ENCODE measurements at places on chromosomes 6 and 20.

DNA sequence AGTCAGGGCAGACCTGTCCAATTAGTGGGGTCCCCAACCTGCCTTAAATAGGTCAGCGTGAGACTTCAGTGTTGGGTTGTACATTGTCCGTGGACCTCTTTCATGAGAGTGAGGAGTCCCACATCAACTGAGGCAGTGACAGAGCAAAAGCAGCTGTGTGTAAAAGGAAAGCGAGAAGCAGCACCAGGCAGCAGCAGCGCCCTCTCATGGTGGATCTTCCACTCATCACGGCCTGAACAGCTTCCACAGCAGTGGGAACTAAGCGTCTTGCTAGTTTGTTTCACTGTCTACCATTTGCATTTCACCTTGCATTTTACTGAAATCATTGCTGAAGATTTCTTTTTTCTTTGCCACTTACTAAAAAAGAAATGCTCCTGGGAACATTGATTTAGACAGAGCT is 333.8 kb downstream of the PKHD1 start:
- no peak overlapping the region for H3K27ac ChIP-seq
- DNase-seq = no peak
- H3K4me1 ChIP-seq = no peaks in the 10 kb centered on the region
- H3K27me3 ChIP-seq = no peaks in the 10 kb centered on the region
- H3K36me3 ChIP-seq = no peaks in the 10 kb centered on the region
- no peak overlapping the region for H3K4me3 ChIP-seq

GRCh38 chr6:141874930-141875602 is 257.7 kb upstream of the GJE1 start:
- no peaks in the 10 kb centered on the region for H3K27me3 ChIP-seq
- no peak overlapping the region for H3K27ac ChIP-seq
- no peak for DNase-seq
- no peaks in the 10 kb centered on the region for H3K4me1 ChIP-seq

DNA sequence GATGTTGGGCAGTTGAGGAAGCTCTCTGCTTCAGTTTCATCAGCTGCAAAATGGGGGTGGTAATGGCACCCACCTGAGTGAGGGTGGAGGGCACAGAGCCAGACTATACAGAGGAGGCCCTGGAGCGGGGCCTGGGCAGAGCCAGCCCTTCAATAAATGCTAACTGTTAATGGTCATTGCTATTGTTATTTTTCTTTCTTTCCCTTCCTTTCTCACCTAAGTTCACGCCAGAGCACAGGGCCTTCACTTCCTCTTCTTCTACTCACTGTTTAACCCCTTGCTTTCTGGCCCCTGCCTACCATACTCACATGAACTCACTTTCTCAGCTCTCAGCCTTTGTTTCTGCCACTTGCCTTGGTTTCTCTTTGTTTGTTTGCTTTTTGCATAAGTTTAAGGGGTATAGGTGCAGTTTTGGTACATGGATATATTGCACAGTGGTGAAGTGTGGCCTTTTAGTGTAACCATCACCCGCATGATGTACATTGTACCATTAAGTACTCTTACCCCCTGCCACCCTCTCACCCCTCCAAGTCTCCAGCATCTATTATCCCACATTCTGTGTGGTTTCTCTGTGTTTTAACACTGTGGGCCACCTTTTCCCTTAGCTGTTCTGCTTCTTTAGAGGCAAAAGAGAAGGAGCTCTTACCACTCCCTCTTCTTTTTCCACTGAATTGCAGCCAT is 7.5 kb upstream of the RREB1 start:
- no peak for DNase-seq
- no peaks in the 10 kb centered on the region for H3K27me3 ChIP-seq
- no peaks in the 10 kb centered on the region for H3K36me3 ChIP-seq
- H3K4me1 ChIP-seq = no peaks in the 10 kb centered on the region
- H3K4me3 ChIP-seq = no peak overlapping the region

GRCh38 chr6:119323931-119324330 is 25.6 kb downstream of the MAN1A1 start:
- H3K4me3 ChIP-seq = no peak overlapping the region
- H3K27me3 ChIP-seq = no peaks in the 10 kb centered on the region
- DNase-seq = no peak
- peaks cover 26% of the 10 kb centered on the region for H3K4me1 ChIP-seq

- DNase-seq = no peak
- H3K4me1 ChIP-seq = peaks cover 4% of the 10 kb centered on the region
- no peak overlapping the region for H3K27ac ChIP-seq
- H3K4me3 ChIP-seq = no peak overlapping the region
- H3K27me3 ChIP-seq = no peaks in the 10 kb centered on the region
These were observed 5.5 kb upstream of the NTSR1 start for GRCh38 chr20:62702895-62703852.

- H3K4me3 ChIP-seq = no peak overlapping the region
- H3K36me3 ChIP-seq = peaks cover 29% of the 10 kb centered on the region
- peaks cover 8% of the 10 kb centered on the region for H3K4me1 ChIP-seq
These were observed 65.2 kb upstream of the EDN3 start for GRCh38 chr20:59235226-59235625.

DNA sequence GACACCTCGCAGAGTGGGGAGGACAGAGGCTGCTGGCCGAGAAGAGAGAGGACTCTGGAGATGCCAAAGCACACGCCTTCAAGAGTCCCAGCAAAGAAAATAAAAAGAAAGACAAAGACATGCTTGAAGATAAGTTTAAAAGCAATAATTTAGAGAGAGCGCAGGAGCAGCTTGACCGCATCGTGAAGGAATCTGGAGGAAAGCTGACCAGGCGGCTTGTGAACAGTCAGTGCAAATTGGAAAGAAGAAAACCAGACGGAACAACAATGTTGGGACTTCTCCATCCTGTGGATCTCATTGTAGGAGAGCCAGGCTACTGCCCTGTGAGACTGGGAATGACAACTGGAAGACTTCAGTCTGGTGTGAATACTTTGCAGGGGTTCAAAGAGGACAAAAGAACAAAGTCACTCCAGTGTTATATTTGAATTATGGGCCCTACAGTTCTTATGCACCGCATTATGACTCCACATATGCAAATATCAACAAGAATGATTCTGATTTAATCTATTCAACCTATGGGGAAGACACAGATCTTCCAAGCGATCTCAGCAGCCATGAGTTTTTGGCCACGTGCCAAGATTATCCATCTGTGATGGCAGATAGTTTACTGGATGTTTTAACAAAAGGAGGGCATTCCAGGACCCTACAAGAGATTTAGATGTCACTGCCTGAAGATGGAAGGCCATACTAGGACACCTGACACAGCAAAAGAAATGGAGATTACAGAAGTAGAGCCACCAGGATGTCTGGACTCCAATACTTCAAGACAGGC is 52.2 kb downstream of the REV3L start:
- H3K4me3 ChIP-seq = no peak overlapping the region
- no peaks in the 10 kb centered on the region for H3K36me3 ChIP-seq
- peaks cover 15% of the 10 kb centered on the region for H3K4me1 ChIP-seq
- H3K27me3 ChIP-seq = no peaks in the 10 kb centered on the region
- DNase-seq = no peak
- no peak overlapping the region for H3K27ac ChIP-seq

- no peak for DNase-seq
- H3K4me1 ChIP-seq = no peaks in the 10 kb centered on the region
- no peak overlapping the region for H3K4me3 ChIP-seq
- no peaks in the 10 kb centered on the region for H3K27me3 ChIP-seq
These were observed 701.9 kb upstream of the MAP3K7 start for GRCh38 chr6:91288741-91289140.

GRCh38 chr6:87697581-87698546 is 4.2 kb downstream of the AKIRIN2 start:
- no peak overlapping the region for H3K27ac ChIP-seq
- H3K36me3 ChIP-seq = no peaks in the 10 kb centered on the region
- H3K4me3 ChIP-seq = peak overlapping the region; percentile 21
- peaks cover 38% of the 10 kb centered on the region for H3K4me1 ChIP-seq
- H3K27me3 ChIP-seq = no peaks in the 10 kb centered on the region

GRCh38 chr6:109322825-109323224 is 59.4 kb downstream of the CD164 start:
- no peak for DNase-seq
- no peaks in the 10 kb centered on the region for H3K36me3 ChIP-seq
- H3K27me3 ChIP-seq = no peaks in the 10 kb centered on the region
- no peak overlapping the region for H3K4me3 ChIP-seq
- no peak overlapping the region for H3K27ac ChIP-seq

DNA sequence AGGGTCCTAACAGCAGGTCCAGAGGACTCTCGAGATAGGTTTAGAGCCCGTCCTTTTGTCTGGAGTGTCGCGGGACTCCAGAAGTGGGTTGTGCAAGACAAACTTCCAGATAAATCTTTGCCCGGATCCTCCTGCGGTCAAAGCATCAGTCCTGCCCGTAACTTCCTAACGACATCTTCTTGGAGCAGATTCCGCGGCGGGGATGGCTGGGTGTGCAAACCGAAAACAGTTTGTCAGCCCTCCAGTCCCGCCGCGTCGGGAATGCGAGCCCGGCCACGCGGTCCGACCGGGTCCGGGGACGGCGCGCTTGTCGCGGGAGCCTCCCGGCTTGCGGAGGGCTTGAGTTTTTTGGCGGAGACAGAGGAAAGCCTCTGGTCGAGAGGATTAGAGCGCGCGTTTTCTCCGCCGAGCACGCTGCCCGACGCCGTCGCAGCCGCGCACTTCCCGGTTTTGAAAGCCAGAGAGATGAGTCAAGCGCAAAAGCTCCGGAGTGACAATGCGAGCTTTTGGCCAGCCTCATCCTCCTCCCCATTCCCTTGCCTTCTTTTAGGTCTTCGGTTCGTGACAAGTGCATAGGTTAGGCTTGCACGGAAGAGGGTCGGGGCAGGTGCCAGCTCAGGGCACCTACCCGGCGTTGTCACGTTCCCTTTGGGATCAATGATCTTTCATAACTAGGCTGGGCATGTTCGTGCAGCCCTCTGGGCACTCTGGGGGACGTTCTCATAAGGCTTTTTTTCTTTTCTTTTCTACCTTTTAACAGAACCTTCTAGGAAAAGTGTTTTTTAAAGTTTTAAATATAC is 91.3 kb upstream of the PRDM1 start:
- H3K4me1 ChIP-seq = peaks cover 22% of the 10 kb centered on the region
- no peaks in the 10 kb centered on the region for H3K36me3 ChIP-seq
- peak; percentile 26 for DNase-seq
- peaks cover 12% of the 10 kb centered on the region for H3K27me3 ChIP-seq

- H3K27ac ChIP-seq = no peak overlapping the region
- no peaks in the 10 kb centered on the region for H3K27me3 ChIP-seq
- peaks cover 7% of the 10 kb centered on the region for H3K4me1 ChIP-seq
- no peak overlapping the region for H3K4me3 ChIP-seq
These were observed 2.8 kb downstream of the RAET1E start for GRCh38 chr6:149895048-149895590.

GRCh38 chr20:10662661-10663458 is 10.9 kb downstream of the JAG1 start:
- no peaks in the 10 kb centered on the region for H3K36me3 ChIP-seq
- no peak for DNase-seq
- no peak overlapping the region for H3K4me3 ChIP-seq
- no peaks in the 10 kb centered on the region for H3K27me3 ChIP-seq
- H3K27ac ChIP-seq = no peak overlapping the region

- H3K27ac ChIP-seq = no peak overlapping the region
- H3K36me3 ChIP-seq = no peaks in the 10 kb centered on the region
- H3K4me1 ChIP-seq = no peaks in the 10 kb centered on the region
- no peak overlapping the region for H3K4me3 ChIP-seq
- DNase-seq = no peak
These were observed 132.1 kb downstream of the HUS1B start for GRCh38 chr6:524803-525202.
